ENCODE measurements at places on chromosomes 2 and 18.

DNA sequence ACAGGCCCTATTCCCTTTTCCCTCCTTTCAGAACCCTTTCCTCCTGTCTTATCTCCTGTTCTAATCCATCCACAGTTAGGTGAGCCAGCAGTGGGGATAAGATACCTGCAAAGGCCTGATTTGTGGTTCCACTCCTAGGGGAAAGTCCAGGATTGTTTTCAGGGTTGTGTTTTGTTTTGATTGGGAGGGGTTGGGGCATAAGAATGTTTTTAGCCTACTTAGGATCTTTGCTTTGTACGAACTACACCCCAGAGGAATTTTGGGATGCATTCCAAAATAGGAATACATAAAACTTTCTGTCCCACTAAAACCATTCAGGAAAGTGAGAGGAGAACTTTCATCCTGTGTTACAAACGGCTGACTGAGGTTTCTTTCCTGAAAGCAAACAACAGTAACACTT is 150.8 kb upstream of the PGAP1 start:
- no peak for DNase-seq

DNA sequence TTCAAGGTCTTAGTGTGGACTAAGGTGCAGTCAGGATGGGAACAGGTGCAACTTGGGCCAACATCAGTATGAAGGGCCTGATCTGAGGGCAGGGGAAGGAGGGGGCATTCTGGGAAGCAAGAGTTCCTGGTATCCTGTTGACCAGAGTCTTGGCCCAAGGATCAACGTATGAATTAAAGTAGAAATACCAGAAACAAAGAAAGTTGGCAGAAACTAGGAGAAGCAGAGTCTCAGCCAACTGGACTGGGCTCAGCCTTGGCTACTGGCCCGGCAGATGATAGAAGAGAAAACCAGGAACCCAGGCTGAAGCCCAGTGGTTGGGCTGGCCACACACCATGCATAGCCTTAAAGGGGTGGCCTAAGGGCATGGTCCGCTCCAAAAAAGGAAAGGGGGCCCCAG is 2.3 kb downstream of the CETN1 start:
- no peak for DNase-seq

DNA sequence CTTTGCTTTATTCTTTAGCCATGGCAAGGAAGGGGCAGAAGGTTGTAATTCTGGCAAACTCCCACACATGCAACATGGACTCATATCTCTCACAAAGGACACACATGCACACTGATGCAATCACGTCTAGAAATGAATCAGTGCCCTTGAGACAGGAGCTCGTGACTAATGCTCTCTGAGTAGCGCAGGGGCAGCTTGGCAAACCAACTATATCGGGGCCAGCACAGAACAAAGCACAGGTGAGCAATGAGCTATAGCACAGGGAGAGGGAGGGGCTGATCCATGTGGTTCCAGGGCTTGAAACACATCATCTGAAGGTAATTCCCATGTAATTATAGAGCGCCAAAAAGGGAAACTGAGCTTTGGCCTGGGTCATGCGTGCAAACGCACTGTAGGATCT is 165.2 kb upstream of the KLF7 start:
- DNase-seq: no peak

GRCh38 chr2:86750240-86750839 is 30.2 kb downstream of the RMND5A start:
- no peak for DNase-seq

DNA sequence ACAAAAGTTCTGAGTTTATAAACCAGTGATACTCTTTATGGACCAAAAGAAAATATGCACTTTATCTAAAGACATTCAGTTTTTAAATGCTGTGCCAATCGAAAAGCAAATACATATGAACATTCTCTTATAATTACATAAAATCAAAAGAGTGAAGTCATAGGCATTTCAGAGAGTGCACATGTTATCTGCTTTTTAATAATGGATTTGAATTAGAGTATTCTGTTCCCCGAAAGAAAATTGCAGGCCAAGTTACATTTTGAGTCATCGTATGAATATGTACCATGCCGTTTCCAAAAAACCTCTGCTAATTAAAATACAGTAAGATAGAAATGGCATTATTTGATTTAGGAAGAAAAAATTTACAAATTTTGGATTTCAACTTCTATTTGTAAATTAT is 565.7 kb downstream of the ZEB2 start:
- DNase-seq: no peak

DNA sequence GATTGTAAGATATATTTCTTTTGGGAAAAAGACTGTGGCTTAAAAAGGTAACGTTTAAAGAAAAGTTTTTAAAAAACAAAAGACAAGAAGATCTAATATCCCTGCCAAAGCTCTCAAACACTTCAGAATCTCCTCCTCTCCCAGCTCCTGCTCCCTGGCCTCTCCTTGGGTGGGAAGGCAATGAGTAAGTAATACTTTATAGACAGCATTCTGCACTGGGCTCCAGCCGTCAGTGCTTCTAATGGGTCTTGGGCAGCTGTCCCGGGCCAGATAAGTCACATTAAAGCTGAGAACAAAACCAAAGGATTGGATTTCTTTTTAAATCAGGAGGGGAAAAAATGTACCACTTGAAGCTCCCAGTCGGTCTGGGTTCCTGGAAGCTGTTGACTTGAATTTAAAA is 133.7 kb downstream of the ALPK2 start:
- DNase-seq: no peak

DNA sequence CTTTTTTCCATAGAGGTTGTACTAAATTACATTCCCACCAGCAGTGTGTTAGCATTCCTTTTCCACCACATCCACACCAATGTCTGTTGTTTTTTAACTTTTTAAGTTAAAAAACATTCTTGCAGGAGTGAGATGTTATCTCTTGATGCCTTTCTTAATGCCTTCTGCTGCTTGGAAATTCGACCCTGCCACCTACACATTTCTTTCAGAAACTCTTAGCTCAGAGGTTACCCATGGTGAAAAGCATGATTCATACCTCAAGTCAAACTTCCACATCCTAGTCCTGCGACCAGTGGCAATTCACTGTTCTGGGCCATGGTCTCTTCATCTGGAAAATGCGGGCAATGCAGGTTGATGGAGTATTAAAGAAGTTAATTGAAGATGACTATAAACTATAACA is 12.7 kb upstream of the HNMT start:
- no peak for DNase-seq

- DNase-seq: no peak
Observed at GRCh38 chr2:234869969-234870368, 81.8 kb upstream of the SH3BP4 start.

GRCh38 chr2:30569946-30570345 is 122.9 kb downstream of the LCLAT1 start:
- no peak for DNase-seq

GRCh38 chr18:64659196-64659595 is 510.3 kb upstream of the LINC00305 start:
- peak; percentile 28 for DNase-seq

DNA sequence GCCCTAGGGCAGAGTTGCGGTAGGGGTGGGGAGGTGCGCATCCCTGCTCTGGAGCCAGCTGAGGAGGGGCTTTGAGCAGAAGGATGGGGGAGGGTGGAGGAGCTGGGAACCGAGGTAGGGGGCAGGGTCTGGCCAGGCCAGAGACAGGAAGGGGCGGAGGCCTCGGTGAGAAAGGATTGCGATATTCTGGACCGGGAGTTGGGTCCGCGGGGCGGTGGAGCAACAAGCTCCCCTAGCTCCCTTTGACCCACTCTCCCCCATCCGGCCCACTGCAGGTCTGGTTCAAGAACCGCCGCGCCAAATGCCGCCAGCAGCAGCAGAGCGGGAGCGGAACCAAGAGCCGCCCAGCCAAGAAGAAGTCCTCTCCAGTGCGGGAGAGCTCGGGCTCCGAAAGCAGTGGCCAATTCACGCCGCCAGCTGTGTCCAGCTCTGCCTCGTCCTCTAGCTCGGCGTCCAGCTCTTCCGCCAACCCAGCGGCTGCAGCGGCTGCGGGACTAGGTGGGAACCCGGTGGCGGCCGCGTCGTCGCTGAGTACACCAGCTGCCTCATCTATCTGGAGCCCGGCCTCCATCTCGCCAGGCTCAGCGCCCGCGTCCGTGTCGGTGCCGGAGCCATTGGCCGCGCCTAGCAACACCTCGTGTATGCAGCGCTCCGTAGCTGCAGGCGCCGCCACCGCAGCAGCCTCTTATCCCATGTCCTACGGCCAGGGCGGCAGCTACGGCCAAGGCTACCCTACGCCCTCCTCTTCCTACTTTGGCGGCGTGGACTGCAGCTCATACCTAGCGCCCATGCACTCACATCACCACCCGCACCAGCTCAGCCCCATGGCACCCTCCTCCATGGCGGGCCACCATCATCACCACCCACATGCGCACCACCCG is 4.8 kb downstream of the OTX1 start:
- no peak for DNase-seq

- DNase-seq: no peak
Observed at GRCh38 chr2:195151711-195152110, 505.3 kb upstream of the SLC39A10 start.

DNA sequence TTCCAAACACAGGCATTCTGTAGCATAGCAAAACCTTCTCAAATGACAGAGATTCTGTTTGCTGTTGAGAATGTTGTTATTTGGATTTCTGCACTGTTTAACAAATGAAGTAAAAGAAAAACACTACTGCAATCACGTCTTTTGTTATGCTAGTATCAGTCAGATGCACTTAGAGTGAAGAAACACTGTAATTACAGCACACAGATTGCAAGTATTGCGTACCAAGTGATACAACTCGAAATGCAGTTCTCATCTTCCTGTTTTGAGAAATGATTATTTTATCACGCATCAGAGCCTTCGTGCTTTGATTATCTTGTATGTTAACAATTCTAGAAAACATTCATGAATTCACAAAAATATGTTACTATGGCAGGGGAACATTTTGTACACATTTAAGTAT is 41.8 kb upstream of the KLF11 start:
- no peak for DNase-seq

DNA sequence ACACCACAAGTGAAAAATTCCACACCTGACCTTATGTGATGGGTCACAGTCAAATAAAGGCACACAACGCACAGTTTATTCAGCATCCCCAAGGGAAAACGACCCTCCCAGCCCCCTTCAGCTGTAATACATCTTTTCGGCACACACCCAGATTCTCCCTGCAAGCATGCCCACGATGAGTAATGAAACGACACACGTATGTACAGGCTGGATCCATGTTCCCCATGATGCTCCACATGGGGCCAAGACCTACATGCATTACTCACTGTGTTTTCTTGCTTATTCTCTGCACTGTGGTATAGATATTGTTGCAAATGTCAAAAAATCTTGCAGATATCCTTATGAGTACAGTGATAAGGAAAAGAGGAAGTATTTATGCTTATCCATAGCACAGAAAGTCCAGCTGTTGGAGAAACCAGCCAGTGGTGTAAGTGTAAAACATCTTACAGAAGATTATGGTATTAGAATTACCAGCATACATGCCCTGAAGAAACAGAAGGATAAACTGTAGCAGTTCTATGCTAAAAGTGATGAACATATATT is 32.5 kb upstream of the SGPP2 start:
- DNase-seq: no peak

DNA sequence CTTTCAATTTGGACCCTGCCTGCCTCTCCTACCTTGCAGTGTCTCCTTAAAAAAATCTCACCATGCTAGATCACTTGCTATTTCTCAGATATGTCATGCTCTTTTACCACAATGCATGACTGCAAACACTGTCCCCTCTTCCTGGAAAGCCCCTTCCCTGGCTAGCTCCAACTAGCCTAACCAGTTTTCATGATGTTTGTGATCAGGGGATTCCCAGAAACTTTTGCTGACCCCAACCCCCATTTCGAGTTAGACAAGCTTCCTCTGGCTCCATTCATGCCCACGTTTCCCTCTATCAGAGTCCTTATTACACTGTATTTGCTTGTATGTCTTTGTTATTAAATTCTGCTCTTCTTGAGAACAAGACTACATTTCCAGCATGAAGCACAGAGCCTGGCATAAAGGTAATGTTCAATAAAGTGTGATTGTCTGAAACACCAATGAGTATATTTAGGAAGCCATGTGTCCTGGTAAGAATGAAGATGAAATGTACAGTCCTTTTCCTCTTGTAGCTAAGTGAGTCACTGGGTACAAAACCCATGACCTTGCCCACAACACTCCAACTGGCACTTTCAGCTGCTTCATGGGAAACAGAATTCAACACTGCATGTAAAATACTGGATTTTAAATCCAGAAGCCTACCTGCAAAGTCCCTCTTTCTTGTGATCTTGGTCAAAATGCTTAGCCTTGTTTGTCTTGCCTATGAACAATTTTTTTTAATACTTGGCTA is 62.0 kb upstream of the ATL2 start:
- no peak for DNase-seq

- no peak for DNase-seq
Observed at GRCh38 chr2:232999354-232999753, 13.7 kb downstream of the NGEF start.

- DNase-seq: no peak
Observed at GRCh38 chr2:205720451-205720902, 38.2 kb downstream of the NRP2 start.

GRCh38 chr18:62479574-62479973 is 43.3 kb upstream of the ZCCHC2 start:
- no peak for DNase-seq

DNA sequence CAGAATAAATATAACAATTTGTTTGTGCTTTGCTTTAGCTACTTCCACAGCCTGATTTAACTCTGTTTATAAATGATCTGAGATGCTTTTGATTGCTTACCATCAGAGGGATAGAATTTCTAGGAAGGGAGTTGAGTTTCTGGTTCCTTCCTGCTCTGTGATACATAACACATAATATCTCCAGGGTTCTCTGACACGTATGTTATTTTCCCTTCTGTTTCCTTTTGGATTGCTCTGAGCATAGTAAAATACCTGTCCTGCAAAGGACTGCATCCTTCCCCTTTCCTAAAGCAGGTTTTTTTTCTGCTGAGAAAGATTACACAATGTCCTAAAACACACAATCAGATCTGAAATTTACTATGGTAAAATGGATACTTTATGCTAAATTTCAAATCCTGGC is 76.1 kb downstream of the CABYR start:
- no peak for DNase-seq

DNA sequence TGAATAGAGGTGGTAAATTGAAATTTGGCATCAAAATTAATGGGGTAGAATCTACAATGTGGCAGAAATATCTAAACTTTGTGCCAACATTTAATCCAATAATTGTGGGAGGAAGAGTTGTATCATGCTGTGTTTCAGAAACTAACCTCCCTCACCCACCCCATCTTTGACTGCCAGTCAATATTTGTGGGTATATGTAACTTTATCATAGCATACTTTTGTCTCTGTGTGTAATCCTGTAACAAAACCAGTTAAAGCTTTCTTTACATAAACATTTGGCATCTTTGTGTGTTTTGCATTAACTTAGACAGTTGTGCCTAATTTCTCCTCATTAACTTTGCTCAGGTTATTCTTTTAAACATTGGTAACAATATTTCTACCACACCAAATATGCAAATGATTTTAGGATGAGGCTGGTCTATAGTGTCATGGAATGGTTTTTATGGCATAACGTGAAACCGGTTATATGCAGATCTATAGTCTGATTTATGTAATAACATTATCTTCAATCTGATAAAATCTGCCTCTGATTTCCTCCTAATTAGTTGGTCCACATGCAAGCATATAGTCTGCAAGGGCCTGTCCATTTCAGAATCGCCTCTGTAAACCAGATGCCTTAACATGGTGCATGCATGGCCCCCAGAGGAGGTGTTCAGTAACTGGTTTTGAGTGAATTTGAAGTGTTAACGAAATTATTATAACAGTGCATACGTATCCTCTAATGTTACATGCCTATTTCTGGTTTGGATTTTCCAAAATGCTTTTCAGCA is 84.3 kb downstream of the ACSL3 start:
- no peak for DNase-seq
